ENCODE measurements at places on chromosomes 5 and 9.

- no peak for DNase-seq
Observed at GRCh38 chr9:75168270-75169178, 80.2 kb downstream of the OSTF1 start.

GRCh38 chr5:141664733-141665461, 13.7 kb upstream of the FCHSD1 start:
- peak; percentile 63 for DNase-seq

DNA sequence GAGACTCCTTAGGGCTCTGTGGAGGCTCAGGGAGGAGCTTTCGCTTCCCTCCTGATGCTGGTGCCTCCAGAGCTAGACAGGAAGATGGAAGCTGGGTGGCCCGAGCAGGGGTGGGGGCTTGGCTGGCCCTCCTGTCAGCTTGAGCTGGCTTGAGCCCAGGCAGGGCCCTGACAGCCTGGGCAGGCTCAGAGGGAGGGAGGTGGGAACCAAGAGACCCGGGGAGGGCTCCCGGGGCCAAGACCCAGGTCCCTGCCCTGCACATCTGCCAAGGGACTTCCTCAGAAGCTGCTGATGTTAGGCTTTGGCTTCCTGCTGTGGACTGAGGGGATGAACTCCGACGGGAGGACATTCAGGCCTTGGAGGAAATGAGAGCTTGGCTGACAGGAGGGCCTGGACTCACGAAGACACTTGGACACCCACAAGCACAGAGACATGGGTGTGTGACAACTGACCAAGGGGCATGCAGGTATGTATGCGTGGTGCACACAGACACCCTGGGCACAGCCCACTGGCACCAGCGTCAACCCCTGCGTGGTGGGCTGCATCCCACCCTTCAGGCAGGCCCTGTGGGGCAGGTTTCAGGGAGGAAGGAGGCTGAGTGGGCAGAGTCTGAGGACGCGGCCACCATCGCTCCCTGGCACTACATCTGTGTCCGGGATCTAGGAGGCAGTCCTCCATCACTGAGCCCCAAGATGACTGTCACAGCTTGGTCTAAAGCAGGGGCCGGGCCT, 1.7 kb upstream of the LTC4S start:
- no peak for DNase-seq

GRCh38 chr5:102663749-102664530, 91.2 kb upstream of the PAM start:
- no peak for DNase-seq

GRCh38 chr5:171745602-171746001, 40.0 kb upstream of the SMIM23 start:
- DNase-seq: no peak

- no peak for DNase-seq
Observed at GRCh38 chr9:124342776-124343485, 72.3 kb downstream of the PSMB7 start.
